ENCODE measurements at places on chromosomes 1 and 21.

DNA sequence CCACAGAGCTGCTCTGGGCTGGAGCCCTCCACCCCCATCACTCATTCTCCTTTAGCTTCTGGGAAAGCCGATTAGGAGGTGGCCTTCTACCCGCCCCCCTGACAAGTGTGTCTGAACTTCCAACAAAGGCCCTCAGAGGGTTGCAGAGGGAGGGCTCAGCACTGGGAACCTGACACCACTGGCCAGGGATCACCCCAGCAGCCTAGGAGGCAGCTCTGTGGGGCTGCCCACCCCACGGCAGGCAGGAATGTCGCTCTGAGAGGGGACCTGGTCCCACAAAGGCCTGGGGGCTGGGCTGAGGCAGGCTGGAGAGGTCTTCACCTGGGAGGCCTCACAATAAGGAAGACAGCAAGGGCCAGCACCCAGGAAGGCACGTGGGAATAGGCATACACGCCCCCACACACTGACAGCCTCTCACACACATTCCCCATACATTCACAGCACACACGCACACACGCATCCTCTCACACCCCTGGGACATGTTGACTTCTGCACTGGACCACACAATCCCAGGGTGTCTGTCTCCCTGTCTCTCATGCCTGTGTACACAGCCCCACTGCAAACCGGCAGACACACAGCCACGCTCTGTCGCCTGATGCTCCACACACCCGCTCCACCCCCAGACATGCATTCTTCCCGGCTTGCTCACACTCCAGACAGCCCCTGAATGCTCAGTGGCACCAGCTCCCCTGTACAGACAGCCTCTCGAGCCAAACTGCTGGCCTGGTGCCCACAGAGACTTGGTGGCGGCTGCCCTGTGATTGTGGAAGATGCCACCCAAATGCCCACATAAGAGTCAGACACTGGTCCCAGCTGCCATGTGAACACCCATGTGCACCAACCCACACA lies 30.7 kb downstream of the DMBX1 start:
- DNase-seq = no peak

GRCh38 chr1:9731051-9731537 lies 79.6 kb downstream of the PIK3CD start:
- no peak for DNase-seq

GRCh38 chr1:89896105-89896942 lies 75.5 kb downstream of the LRRC8D start:
- no peak for DNase-seq

DNA sequence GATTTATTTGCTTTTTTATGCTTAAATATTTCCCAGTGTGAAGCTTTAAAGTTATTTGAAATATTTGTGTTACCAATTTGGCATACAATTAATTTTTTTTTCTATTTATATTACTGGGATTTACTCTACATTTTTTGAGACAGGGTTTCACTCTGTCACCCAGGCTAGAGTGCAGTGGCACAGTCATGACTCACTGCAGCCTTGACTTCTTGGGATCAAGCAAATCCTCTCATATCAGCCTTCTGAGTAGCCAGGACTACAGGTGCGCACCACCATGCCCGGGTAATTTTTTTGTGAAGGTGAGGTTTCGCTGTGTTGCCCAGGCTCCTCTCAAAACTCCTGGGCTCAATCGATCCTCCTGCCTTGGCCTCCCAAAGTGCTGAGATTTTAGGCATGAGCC lies 39.5 kb downstream of the BACH1 start:
- no peak for DNase-seq

- DNase-seq = no peak
These were observed 112.9 kb downstream of the LRRC40 start for GRCh38 chr1:70092526-70092925.

GRCh38 chr1:157490467-157491165 lies 61.7 kb downstream of the FCRL5 start:
- peak; percentile 40 for DNase-seq

DNA sequence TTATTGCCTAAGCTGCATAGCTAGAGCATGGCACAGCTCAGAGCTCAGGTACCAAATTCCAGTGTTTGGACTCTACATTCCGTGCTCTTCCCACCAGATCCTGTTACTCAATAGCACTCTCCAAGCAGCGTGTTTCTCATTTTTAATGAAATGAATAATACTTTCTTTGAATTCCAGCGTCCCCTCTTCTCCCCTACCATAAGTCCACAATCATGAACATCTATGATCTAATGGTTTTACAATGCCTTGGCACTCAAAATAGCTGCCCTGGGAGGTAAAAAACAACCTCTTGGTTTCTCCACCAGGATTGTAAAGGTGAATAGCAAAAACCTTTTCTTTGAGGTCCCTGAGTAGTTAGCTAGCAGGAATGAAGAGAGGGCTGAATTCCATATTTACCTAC lies 480.0 kb upstream of the PKN2 start:
- no peak for DNase-seq

DNA sequence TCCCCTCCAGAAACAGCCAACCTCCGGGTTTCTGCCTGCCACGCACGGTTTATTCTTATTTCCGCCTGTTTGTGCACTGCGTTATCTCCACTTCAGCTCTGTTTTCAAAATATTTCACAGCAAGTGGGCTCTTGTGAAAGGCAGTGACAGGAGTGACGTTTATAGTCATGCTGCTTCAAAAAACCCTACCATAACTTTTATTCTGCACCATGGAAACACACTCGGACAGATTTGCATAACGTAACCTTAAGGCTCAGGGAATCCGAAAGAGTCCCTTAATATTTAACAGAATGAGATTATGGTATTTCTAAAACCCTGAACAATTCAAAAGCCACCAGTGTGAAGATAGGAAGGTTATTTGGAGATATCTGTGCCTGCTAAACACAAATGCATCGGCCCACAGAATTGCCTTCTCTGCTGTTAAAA lies 782 bp upstream of the SDE2 start:
- DNase-seq = peak; percentile 81

DNA sequence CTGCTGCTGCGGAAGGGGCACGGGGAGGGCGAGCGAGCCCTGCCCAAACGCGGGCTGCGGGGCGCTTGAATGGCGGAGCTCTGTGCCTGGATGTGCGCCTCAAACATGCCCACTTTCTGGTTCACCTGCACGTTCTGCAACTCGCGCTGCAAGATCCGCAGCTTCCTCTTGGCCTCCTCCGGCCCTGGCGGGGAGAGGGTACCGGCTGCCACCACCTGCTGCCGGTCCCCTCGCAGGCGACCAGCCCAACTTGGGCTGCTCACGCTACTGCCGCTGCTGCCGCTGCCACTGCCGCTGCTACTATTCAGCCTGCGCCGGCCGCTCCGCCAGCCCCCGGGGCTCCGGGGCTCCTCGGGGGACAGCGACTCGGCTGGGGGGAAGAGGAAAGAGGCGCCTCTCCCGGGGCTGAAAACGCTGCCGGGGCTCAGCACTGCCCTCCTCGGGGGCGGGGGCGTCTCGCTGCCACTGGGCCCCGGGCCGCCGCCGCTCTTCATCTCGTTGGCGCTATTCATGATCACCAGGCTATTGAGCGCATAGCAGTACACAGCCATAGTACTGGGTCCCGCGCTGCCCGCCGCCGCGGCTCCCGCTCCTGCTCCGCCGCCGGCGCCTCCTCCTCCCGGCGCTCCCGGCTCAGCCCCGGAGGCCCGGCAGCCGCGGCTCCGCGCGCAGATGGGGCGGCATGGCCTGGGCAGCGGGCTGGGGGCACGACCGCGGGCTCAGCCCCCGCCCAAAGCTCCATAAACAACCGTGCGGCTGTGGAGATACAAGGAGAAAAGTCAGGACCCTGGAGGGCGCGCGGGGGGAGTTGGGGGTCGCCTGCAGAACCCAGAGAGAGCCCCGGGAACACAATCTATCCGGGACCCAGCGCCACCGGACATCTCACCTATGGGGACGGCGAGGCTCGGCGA lies 1.9 kb downstream of the ITPKB start:
- DNase-seq = peak; percentile 59

- DNase-seq = no peak
These were observed 316.0 kb downstream of the LMO4 start for GRCh38 chr1:87644579-87645190.

DNA sequence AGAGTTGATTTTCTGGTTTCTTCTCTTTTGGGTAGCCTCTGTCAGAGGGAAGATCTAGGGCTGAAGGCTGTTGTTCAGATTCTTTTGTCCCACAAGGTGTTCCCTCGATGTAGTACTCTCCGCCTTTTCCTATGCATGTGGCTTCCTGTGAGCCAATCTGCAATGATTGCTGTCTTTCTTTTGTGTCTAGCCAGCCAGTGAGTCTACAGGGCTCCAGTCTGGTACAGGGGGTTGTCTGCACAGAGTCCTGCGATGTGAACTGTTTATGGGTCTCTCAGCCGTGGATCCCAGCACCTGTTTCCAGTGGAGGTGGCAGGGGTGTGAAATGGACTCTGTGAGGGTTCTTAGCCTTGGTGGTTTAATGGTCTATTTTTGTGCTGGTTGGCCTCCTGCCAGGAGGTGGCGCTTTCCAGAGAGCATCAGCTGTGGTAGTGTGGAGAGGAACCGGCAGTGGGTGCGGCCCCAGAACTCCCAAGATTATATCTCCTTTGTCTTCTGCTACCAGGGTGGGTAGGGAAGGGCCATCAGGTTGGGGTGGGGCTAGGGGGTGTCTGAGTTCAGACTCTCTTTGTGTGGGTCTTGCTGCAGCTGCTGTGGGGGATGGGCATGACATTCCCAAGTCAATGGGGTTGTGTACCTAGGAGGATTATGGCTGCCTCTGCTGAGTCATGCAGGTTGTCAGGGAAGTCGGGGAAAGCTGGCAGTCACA lies 81.3 kb upstream of the C21orf91 start:
- DNase-seq = no peak

DNA sequence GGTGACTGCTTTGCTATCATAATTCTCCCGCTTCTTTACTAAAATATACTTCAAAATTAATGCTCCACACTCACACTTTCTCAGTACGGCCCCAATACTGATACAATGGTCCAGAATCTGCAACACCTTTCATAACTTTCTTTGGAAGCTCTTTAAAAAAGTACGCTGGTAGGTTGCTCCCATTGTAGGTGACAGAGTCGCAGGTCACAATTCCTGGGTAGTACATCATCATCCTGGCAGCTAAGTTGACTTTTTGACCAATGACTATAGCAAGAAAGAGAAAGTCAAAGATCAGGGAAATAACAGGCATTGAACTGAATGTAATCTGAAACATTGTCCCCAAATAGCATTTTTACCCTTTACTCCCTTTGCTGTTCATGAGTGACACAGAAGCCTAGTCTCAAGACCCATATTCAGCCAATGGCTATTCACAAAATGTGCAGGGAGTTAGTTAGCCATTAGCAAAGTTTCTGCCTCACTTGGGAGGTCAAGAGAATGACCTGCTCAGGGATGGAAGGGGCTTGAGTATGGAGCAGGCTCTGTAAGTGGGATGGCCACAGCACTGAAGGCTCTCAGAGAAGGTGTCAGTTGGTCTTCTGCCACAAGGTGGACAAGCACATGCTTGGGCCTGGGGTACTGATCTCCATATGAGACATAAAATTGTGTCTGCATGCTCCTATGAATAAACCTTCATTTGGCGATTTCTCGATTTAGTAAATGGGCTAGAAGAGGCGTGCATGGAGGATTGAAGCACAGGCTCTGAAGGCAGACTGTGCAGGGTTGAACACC lies 35.4 kb downstream of the ADCY10 start:
- DNase-seq = no peak

GRCh38 chr21:32173121-32173724 lies 105.6 kb downstream of the MIS18A start:
- no peak for DNase-seq

- no peak for DNase-seq
These were observed at the start of gene CFH for GRCh38 chr1:196651637-196652215. CFH (plus strand) TSS chr1:196652043; CDS start chr1:196652118, 75 bp downstream.

DNA sequence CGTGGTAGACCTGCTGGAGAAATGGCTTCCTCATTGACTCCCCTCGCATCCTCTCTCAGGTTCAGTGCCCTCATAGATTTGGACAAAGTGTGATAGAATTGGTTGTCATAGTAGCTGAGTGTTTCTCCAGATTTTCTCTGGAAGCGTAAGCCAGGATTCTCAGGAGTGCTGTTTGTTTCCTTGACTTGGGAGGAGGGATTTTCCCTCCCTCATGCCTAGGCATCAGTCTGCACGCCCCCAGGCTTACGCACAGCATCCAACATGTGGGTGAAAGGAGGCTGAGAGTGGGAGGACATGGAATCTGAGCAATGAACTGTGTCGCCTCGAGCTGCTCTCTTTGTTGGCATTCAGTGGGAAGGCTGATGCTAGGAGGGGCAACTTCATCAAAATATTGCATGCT lies 503.5 kb downstream of the LTN1 start:
- DNase-seq = no peak

DNA sequence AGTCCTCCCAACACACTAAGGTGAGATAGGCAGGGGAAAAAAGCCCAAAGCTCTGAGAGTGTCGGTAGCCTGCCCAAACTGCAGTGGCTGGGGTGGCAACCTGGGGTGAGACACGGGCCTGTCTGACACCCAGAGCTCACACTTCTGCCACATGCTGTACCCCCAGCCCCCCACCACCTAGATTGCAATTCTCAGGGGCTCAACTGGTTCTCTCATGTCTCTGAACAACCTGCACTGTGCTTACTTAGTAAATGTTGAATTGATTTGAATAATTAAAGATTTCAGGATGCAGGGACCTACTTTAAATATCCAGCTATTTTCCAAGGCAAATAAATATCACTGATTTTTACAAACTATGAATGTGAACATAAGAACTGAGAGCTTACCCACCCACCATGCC lies 115.5 kb downstream of the EDEM3 start:
- no peak for DNase-seq

GRCh38 chr21:15688809-15689208 lies 41.0 kb upstream of the USP25 start:
- no peak for DNase-seq

- DNase-seq = no peak
These were observed 30.1 kb downstream of the ITPKB start for GRCh38 chr1:226708967-226709396.

DNA sequence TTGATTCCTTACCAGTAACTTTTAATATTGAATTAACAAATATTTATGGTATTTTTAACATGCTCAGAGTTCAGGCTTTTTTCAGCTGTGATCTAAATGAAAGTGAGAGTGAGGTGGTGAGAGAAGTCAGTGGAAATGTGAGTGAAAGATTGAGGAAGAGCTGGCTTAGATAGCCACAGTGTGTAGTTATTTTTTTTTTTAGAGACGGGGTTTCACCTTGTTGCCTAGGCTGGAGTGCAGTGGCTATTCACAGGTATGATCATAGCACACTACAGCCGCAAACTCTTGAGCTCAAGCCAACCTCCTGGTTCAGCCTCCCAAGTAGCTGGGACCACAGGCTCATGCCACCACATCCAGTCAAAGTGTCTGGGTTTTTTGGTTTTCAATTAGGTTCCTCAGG lies 10.9 kb downstream of the RNF11 start:
- no peak for DNase-seq

DNA sequence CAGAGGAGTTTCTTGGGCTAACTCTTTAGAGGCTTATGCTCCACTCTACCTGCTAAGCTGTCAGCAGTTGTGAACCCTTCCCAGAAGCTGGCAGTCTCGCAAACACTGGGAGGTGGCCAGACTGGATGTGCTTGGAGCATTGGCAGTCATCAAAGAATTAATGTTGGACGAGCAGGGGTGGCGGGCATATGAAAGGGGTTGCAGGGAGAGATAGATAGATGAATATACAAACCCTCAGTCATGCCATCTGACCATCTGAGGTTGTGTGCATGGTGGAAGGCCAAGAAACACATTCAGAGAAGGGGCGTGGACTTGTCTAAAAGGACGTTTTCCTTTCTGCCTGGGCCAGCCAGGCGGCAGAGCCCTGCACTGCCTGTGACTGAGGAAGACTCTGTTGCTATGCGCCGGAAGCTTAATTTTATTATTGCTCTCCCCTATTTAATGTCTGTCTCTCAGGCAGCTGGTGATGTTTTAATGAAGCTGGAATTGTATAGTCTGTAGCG lies 164.4 kb downstream of the PBX1 start:
- no peak for DNase-seq

- DNase-seq = no peak
These were observed 246.4 kb upstream of the HOOK1 start for GRCh38 chr1:59568158-59568935.

- no peak for DNase-seq
These were observed 45.9 kb downstream of the MARK1 start for GRCh38 chr1:220573836-220574235.
